ENCODE measurements at places on chromosomes 5 and 9.

- DNase-seq = no peak
Measured at GRCh38 chr9:76082057-76082456, 191.6 kb downstream of the PCSK5 start.

DNA sequence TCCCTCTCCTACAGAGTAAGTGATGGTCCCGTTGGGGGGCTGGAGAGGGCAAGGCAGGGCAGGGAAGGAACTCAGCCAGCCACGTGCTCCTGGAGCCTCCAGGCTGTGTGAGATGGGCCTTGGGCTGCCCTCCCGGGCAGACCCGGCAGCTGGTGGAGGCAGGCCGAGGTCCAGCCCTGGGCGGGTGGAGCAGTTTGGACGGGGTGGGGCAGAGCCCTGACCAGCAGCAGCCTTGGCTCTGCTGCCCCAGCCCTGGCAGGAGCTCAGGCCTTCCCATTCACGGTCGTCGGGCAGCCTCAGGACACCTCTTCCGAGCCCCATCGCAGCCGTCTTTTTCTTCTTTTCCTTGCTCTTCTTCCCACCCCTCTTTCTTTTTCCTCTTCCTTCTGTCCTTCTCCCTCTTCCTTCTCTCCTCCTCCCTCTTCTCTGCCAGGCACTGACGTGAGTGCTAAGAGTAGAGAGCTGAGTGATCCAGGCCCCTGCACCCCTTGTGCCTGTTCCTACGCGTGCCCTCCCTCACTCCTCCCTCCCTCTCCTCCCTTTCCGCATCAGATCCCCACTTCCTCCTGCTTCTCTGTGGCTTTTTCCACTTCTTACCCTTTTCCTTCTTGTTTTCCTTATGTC lies 42.8 kb downstream of the AMBP start:
- no peak for DNase-seq

DNA sequence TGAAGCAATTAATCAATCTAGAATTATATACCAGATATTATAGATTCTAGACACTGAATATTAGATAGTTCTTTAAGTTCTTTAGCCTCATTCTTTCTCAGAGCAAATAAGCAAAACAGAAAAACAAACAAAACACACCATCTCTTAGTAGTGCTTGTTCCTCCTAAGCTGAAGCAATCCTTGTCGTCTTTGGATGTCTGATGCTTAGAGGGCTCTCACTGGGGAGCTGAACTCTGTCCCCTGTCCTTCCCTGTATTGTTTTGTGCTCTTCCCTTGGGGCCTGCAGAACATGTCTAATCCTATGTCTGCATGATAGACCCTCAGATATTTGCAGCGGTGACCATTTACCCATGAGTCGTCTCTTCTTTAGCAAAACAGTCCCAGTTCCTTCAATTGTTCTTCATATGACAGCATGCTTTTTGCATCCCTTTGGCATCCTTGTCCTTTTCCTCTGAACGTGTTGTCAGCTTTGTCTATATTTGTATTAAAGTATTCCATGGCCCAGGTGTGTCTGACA lies 114.3 kb downstream of the ARHGEF28 start:
- no peak for DNase-seq

- no peak for DNase-seq
Measured at GRCh38 chr5:115413651-115414050, 117.2 kb upstream of the CCDC112 start.

GRCh38 chr5:108905805-108906204 lies 158.1 kb downstream of the FER start:
- DNase-seq = no peak

- no peak for DNase-seq
Measured at GRCh38 chr9:110241260-110241857, 14.9 kb downstream of the TXN start.

GRCh38 chr5:109239456-109239855 lies 170.3 kb downstream of the PJA2 start:
- no peak for DNase-seq

DNA sequence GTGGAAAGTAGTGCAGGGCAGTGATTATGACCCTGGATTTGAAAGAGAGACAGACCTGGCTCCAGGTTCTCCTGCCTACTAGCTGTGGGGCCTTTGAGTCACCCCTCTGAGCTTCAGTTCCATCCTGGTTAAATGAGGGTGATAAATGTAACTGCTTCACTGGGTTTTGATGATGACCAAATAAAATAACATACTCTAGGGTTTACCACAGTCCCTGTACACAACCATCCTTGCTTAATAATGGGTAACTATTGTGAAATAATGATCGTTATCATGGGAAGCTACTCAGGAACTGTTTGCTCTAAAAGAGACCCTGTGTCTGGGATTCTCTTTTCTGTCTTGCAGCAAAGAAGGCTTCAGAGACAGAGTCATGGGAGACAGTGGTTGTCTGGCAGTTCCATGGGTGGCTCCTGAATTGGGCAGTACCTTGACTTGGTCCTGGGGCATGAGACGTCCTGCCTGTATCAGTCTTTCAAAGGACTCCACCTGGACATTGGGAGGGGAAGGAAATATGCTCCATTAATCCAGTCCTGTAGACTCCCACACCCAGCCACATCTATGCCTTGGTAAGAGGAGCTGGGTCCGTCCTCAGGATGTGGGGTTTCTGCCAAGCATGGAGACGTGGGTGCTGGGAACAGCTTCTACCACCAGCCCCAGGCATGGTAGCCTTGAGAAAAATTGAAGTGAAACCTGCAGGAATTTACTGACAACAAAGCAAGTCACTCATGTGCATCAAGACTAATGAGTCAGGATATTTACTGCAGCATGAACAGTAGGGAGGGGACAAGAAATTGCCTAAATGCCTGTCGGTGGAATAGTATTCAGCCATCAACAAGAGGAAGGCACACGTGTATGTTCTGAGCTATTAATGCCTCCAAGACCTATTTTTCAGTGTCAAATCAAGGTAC lies 23.4 kb downstream of the AKNA start:
- no peak for DNase-seq

DNA sequence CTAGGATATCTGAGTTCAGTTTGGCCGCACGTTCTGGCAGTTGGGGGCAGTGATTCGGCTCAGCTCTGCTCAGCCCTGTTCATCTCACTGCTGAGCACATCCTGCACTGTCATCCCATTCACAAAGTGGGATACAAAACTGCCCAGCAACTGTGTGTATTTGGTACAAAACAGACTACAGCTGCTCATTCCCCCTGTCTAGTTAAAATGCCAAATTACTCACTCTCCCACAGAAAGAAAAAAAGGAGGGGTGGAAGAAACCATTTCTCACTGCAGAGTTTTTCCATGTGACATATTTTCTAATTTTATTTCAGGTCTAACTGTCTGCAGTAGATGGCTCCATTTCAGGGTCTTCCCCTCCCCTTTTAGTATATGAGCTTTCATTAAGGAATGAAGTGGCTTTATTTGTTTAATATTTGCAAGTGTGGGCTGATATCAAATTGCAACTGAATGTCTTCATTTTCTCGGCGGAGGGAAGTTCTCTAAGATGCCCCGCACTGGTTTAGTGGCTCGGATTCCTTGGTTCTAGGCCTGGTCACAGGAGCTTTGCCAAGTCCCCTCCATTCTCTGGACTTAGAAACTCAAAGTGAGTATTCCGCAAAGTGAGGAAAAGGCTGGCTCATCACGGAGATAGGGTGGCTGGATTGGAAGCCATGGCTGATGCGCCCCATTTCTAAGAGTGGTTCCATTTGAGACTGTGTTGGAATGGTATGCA lies 14.7 kb downstream of the COL15A1 start:
- no peak for DNase-seq

GRCh38 chr9:95409650-95410426 lies 92.3 kb upstream of the FANCC start:
- DNase-seq = no peak
